ENCODE measurements at places on chromosomes 6 and 20.

DNA sequence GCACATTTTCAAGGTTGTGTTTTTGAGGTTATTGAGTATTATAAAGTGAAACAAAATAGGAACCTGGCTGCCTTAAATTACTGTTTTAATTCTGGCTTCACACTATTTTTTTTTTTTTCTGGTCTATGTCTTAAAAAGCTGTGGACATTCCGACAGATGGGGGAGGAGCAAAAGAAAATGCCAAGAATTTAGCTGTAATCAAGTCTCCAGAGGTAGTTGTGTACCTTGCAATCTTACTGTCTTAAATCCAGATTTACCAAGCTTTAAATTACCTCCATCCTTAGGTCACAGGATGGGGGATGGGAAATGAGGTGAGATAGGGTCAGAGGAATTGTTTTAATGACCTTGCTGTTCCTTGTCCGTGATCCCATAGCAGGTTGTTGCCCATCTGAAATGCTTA lies 182.8 kb downstream of the UTRN start:
- no peak for DNase-seq

GRCh38 chr20:41141153-41141815 lies 3.9 kb downstream of the PLCG1 start:
- no peak for DNase-seq

DNA sequence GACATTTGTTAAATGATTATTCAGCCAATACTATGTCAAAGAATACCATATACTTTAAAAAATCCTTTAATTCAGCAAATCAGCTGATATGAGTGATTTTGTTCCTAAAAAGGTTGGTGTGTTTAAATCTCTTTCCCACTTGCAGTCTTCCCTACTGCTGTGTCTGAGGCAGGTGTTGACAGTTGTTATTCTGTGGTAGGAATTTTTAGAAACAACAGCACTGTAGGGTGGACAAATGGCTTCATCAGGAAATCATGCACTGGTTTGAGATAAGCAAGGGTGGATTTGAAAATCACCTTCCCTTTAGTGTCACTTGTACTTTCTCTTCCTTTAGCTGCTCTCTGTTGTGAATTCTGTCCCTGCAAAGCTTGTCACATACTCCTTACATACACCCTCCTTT lies 213.7 kb upstream of the SGK1 start:
- no peak for DNase-seq

DNA sequence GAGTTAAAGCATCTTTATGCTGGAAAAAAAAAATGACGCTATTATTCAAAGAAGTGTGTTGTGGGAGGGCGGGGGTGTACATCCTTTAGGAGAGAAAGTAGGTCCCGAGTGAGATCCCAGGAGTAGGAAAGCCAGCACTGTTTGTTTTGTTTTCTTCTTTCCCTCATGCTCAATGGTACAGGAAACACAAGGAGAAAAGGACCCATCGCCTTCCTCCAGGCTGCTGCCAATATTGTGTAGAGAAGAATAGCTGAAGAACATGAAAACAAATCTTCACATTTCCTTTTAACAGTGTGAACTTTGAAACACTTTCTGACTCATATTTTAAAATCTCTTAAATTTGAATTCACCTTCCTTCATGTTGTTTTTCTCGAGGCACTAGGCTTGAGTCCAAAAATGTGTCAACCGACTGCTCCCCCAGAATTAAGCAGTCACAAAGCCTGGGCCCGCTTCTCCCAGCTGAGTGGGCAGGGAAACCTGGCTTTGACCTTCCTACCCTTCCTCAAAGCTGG lies 22.3 kb downstream of the PPP1R16B start:
- DNase-seq, result no peak

DNA sequence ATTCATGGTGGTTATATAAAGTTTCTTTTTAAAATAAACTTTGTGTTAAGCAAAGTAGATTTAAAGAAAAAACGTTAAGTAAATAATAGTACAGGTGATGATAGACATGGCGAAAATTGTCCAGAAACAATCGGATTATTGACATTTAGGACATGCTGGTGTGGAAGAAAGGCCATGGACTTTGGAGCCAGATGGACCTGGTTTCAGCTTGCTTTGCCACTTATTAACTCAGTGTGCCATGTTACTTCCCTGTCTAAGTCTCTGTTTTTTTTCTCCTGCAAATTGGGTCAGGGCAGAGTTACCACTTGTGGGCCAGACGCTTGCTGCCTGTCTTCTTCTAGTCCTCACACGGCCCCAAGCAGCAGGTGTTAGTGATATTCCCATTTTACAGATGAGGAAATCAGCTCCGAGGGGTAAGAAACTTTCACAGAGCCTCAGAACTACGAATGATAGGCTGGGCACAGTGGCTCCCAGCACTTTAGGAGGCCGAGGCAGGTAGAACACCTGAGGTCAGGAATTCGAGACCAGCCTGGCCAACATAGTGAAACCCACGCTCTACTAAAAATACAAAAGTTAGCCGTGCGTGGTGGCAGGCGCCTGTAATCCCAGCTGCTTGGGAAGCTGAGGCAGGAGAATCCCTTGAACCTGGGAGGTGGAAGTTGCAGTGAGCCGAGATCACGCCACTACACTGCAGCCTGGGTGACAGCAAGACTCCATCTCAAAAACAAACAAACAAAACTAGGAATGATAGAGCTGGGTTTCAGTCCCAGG lies 12.4 kb downstream of the KIF3B start:
- no peak for DNase-seq

DNA sequence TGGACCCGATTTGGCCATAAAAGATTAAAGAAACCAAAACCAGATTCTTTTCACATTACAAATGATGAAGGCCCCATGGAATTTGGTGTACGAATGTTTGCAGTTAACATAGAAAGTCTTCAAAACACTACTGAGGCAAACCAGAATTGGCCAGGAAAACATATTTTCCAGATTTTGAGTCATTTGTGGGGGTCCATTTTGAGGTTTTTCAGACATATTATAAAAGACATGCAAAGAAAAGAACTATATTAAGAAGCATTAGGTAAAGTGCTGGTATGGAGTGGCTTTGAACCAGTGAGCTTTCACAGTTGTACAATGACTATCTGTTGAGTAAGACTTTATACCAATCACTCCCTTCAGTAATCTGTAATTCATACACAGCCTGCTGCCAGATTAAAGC lies 168.9 kb upstream of the COL21A1 start:
- no peak for DNase-seq

DNA sequence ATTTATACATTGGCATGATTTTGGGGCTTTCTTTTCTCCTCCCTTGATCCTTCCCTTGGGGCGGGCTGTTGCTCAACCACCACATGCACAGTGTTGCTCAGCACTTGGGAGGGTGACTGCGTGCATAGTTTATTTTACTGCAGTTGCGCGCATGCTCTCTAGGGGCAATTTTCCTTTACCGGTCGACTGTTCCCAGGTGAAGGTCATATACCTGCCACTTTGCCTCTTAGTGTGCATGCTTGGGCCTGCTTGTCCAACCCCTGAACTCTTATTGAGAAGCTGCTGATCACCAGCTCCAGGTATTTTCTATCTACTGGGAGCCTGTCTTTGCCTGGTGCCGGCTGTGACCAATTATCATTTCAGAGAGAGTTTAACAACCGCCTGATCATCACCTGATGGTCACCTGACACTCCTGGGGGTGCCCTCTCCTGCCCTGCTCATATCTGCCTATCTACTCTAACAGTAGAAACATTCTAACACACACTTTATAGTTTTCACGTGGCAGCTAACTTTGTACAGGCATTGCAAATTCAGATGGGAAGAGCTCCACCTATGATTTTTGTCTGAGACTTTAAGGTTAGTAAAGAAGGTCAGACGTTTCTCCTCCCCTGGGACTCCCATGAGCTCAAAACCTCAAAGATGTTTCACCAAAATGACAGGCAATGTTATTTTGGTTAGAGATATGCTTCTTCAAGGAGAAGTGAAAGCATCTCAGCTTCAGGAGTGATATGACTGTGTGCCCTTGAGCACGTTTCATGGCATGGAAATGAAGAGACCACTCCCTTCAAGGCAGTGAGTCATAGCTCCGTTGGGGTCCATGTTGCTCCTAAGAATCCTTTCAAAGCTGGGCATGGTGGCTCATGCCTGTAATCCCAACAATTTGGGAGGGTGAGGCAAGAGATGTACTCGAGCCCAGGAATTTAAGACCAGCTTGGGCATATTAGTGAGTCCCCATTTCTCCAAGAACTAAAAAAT lies 227.5 kb upstream of the MYLIP start:
- no peak for DNase-seq

DNA sequence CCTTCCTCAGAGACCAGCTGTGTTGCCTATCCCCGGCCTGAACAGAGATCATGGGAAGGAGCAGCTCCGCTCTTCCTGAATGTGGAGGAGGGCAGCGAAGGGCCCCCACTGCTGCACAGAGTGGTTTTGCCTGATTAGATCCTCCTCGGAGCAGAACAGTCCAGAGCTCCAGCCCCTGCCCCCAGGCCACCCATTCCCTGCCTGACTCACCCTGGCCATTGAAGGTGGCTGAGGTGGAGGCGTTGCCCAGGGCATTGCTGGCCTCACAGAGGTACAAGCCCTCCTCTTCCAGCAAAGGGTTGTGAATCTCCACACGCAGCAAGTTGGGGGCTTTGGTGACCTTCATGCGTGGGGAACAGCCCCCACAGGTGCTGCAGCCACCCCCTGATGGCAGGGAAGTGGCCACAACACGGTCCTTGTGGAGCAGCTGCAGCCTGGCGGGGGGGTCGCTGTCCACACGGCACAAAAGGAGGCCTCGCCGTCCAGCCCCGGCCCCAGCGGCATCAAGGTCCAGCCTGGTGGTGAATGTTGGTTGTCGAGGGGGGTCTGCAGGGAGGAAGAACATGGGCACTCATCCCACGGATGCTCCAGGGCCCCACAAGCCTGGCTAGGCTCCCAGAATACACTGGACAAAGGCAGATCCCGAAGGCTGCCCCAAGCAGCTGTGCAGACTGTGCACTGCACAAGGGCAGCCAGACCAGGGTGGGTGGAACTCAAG lies 14.7 kb downstream of the SIGLEC1 start:
- no peak for DNase-seq

DNA sequence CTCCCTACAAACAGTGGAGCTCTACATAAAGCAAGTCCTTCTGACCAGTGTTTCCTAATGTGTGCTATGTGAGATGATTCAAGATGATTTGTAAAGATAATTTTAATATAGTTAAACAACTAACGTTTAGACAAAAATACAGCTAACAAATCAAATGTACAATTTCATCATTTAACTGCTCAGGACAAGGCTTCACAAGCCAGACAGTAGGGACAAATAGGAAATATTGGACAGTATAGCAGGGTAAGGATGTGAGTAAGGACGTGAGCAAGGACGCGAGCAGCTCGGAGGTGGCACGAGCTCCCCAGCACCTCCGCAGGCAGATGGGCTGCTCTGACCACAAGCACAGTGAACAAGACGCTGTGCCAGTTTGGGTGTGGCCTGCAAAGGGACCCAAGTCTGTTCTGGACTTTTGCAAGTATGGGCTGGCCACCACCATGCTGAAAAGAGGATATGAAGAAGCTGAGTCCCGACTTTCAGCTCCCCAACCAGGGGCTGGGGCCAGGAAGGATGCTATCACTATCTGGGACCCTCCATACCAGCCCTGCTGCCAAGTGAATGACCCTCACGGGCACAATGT lies 14.5 kb downstream of the DIDO1 start:
- no peak for DNase-seq

DNA sequence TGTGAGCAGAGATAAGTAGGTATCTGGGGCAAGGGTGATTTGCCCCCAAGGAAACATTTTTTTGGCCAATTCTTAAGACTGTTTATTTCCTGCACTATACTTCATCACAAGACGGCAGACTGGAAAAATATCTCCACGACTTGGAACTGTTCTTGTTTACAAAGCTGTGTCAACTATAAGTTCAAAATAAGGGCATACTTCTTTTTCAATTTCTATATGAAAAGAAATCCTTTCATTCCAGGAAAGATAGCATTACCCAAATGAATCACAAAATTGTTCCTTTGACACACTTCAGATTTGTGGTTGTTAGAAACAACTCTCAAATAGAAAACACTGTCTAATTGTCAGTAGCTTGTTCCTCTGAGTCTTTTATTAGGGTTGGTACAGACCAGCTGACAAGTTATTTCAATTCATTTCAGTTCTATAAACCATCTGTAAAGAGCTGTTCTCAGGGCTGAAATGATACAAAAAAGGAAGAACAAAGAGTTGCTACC lies 212.9 kb upstream of the PRDM1 start:
- DNase-seq, result no peak

DNA sequence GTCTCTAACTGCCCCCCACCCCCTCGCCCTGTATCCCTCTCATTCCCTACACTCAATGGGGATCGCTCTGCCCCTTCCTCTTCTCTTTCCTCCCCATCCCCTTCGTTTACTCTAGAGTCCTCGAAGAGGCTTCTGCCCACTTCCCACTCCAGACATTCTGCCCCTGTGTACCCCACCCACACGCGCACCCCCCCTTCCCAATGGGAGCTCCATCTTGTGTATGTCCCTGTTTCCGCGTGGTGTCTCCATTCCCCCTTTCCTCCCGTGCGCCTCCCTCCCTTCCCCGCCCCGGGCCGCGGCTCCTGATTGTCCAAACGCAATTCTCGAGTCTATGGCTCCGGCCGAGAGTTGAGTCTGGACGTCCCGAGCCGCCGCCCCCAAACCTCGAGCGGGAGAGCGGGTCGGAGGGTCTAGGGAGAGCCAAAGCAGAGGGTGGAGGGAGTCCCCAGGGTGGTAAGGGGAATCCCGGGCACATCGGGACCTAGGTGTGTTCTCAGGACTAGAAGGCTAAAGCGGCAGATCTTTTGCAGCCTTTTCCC lies 679 bp upstream of the RING1 start:
- no peak for DNase-seq

- DNase-seq, result no peak
These were observed 230.3 kb downstream of the SMOC2 start for GRCh38 chr6:168671028-168671862.

- DNase-seq, result no peak
These were observed 534.2 kb upstream of the GJE1 start for GRCh38 chr6:141598487-141598886.

GRCh38 chr6:1363729-1364572 lies 25.4 kb upstream of the FOXF2 start:
- DNase-seq, result no peak

DNA sequence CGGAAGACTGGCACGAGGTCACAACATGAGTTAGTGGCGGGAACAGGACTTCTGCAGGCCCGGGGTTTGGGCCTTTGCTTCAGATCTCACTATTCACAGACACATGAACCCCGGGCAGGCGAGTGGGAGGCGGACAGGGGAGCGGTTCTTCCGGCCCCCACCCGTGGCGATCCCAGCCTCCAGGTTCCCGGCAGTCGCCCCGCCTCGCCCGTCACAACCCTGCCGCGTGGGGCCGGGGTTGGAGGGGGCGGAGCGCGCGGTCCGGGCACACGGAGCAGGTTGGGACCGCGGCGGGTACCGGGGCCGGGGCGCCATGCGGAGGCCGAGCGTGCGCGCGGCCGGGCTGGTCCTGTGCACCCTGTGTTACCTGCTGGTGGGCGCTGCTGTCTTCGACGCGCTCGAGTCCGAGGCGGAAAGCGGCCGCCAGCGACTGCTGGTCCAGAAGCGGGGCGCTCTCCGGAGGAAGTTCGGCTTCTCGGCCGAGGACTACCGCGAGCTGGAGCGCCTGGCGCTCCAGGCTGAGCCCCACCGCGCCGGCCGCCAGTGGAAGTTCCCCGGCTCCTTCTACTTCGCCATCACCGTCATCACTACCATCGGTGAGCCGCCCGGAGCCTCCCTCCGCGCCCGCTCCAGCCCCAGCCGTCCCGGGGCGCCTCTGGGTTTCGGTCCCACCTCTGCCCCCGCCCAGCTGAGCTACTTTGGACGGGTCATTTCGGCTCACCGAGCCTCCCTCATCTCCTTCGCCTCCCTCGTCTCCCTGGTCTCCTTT lies at the start of gene KCNK15:
KCNK15 (plus strand) TSS at position 268 of the 769 bp plus-strand sequence; CDS start at position 314, 46 bp downstream.
- DNase-seq, result no peak

GRCh38 chr6:37491171-37491829 lies 8.4 kb downstream of the CCDC167 start:
- DNase-seq, result no peak

- no peak for DNase-seq
These were observed 123.3 kb upstream of the GGTLC1 start for GRCh38 chr20:24111858-24112257.
